ENCODE measurements at places on chromosomes 3 and 15. TPM values are rescaled to one million over a fixed set of nuclear protein-coding genes. Genes with fewer than 3 reads are reported as not detected.
A peak's percentile ranks its signal among the peaks of the same experiment; 100 is the strongest.

Gene ZNF621
- total RNA-seq, result 11.9 TPM

Gene CGNL1
- total RNA-seq, result 21.1 TPM

Gene PCLAF
- total RNA-seq, result 31.2 TPM

Gene ZBED2
- total RNA-seq, result not detected

Gene PROK2
- not detected for total RNA-seq

Gene IMPG2
- total RNA-seq, result 0.85 TPM

Gene VIPR1
- total RNA-seq, result 0.23 TPM

DNA sequence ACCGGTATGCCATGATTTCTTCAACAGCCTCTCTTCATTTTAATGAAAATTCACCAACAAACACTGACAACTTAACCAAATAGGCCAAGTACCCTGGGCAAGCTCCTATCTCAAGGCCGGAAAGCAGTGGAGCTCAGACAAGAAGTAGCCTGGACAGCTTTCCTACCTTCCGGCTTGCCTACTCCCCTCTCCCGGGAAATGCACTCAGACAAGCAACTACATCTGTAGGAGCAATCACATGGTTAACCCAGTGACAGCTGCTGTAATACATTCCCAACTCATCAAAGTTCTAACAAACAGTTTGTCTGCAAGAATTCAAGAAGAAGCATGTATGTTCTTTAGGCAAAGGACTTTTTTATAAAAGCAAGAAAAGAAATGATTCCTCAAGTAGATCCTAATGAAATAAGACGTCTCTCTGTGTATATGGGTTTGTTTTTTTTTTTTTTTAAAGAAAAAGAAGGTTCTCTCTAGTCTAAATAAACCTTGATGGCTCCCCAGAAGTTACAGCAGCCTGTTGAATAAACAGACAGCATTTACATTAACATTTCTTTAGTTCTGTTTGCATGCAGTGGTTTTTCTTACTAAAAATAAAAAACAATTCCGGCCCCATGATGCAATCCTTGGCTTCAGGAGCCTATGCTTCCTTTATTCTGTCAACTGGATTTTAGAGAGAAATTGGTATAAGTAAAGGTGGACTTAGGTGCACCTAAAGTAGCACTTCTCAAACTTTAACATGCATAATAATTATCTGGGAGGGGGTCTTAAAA is 278.7 kb downstream of the NEK10 start:
- DNase-seq, result no peak

DNA sequence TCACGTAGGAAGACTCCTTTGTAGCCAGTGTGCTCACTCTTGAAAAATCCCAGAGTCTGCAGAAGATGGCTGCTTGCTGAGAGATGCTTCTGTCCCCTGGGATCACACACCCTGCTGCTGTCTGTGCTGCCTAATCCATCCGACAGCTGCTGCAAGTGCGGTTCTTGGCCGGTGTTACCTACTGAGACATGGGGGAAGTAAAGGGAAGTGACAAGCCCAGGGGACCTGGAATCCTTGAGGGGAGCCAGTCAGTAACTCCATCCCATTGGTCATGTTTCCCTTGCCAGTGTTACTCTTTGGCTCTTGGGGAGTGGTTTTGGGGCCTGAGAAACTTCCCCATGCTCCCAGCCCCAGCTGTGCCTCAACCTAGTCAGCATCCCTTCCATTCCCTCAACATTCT is 8.3 kb upstream of the CPNE9 start:
- DNase-seq, result no peak

DNA sequence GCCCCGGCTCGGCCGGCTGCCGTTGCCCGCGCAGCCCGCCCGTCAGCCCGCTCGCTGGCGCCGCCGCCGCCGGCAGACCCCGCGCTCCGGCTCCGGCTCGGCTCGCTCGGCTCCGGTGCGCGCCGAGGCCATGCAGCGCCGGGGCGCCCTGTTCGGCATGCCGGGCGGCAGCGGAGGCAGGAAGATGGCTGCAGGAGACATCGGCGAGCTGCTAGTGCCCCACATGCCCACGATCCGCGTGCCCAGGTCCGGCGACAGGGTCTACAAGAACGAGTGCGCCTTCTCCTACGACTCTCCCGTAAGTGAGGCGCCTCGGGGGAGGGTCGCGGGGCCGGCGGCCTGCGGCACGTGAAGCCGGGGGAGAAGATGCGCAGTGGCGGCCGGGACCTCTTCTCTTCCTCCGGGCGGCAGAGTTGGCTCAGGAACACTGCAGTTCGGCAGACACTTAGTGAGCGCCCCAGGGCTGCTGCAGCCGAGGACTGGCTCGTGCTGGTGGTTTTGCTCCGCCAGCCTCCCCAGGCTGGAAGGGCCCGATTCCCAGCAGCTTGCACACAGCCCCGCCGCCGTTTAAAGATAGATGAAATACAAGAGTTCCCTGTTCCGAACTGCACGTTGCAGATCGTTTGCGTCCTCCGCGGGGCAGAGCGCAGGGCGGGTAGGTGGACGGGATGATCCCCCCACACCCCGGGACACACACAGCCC is 407 bp downstream of the USP13 start:
- DNase-seq, result peak; percentile 82

DNA sequence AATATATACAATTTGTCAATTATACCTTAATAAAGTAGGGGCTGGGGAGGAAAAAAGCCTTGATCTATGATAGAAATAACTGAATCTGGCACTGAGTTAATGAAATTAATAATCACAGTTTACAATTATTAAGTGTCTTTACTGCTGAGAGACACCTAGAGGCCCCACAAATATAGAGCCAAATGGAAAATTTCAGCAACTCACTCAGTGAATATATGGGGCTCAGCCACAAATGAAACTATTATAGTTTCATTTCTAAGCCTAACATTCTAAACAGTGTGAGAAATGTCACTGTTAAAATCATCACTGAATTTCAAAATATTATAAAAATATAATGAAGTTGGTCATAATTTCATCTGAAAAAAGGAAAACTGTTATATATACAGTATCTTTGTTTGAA is 40.3 kb downstream of the GNB4 start:
- DNase-seq, result no peak

DNA sequence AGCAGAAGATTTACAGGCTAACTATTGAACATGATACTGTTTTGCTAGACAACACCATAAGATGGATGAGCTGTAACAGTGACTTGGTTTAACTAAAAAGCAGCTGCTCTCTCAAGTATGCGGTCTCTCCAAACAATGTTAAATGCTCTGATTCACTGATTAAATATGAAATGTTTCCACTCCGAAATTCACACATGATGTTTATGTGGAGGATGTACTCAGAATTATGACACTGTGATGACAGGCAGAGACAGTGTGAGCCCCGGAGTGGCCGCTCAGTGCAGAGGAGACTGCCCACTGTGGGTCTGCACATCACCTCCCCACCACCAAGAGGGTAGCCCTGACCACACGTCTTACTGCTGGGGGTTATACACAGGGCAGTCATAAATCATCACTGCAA is 83.9 kb upstream of the MEX3B start:
- DNase-seq, result no peak

DNA sequence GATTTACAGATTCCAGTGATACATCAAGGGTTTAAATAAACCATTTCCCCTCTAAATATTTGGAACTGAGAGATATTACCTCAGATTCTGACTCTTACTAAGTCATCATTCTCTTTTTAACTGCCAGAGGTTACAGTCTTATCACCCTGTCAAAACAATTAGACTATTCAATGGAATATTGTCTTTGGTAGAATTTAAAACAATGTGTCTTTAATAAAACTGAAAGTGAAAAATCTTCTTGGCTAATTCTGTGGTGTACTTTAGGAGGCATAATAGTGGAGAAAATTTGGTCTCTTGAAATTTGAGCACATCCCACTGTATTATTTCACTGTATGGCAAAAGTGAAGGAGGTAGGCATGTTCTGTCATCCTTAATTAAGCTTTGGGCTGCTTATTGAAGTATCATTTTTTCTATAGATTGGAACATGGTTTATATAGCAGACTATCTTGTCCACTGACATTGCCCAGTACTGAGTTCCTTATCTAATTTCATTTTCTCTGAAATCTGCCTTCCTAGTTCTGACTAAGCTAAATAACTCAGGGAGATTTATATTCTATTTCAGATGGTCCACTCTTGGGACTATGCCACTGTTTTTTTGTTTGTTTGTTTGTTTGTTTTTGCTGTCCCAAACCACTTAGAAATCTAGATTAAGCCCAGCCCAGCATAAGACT is 48.0 kb upstream of the UTS2B start:
- no peak for DNase-seq

- peak; percentile 59 for DNase-seq
These were observed 220.4 kb upstream of the THBS1 start for GRCh38 chr15:39360452-39360851.

- no peak for DNase-seq
These were observed 24.0 kb upstream of the PTPRG start for GRCh38 chr3:61537366-61537765.

DNA sequence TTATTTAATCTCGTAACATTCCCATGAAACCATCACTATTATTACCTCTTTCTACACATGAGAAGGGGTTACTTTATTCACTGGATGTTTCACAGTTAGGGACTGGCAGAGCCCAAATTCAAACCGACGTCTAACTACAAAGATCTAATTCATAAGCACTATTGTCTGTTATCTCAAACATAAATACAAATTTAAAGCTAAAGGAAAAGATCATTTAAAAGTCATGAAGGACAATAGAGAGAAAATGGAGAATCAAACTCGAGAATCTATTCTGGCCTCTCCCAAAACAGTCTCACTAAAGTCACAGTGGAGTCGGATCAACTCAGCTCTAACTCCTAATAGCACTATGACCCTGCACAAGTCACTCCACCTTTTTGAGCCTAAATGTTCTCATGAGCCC is 287.7 kb downstream of the ZIC4 start:
- no peak for DNase-seq

GRCh38 chr15:91192690-91193377 is 92.8 kb downstream of the SV2B start:
- DNase-seq, result no peak

- DNase-seq, result no peak
These were observed 119.8 kb downstream of the AKAP13 start for GRCh38 chr15:85500060-85500708.

DNA sequence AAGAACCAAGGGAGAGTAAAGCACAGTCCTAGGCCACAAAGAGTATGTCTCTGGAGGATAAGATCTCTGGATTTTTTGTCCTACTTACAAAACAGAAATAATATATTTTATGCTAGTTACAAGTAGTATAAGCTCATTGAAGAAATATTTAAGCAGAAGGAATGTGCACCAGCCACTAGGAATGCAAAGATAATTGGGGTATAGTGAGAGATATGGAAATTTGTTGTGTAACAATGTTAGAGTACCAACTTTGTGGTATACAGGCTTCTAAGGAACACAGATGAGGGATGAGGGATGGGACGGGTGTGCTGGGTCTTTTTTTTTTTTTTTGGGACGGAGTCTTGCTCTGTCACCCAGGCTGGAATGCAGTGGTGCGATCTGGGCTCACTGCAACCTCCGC is 26.5 kb downstream of the AKAP13 start:
- DNase-seq, result no peak

DNA sequence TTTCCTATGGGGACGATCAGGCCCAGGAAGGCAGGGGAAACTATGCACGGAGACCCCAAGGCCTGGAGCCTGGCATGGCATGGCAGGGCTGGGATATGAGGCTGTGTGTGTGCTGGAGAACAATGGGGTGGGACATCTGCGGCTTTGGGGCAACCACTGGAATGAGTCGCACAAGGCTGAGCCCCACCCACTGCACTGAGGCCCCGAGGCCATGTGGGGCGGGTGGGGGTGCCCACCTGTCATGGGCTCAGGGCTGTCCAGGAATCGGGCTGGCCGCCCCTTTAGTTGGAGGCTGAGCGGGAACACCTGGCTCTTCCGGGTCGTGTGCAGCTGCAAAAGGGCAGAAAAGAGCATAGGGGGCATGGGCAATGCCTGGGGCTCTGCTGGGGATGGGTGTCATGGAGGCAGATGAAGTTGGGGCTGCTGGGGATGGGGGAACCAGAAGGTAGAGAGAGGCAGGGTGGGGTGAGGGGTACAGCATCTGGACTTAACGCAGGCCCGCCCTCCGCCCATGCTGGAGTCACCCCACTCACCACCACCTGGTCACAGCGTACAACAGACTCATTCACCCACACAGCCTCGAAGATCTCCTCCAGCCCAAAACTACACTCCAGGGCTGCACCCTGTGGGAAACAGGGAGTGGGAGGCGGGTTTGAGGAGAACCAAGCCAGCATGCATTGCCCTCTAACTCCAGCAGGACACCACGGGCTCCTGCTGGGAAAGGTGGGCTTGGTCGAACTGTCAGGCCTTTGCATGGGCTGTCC is 31.1 kb downstream of the PLXND1 start:
- DNase-seq, result no peak

DNA sequence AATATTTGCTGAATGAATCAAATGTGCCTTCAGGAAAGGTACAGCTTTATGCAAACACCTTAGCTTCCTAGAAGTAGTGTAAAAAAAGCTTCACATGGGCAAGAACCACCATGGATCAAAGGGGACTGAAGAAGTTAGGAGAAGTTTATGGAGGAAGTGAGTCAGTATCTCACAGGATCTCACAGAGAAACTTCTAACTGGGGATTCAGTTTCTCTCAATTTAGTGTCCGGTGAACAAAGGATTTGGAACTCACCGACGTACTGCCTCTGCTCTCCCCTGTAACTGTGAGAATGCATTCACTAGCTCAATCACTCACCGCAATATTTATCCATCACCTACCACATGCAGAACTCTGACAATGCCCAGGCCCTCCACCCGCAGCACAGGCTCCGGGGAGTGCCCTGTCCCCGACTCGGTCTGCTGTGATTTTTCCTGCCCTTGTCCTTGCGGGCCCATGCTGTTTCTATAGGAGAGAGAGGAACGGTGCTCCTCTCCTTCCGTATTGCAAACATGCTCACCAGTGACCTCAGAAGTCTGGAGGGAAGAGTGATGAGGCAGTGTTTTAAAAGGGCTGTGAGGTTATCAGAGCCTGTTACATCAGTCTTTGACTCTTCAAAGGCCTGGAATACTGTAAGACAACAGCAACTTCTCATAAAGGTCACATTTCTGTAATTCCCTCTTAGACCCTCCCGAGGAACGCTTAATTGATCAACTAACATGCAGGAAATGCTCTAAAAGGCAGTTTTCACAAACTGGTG is 222.5 kb upstream of the ICE2 start:
- peak; percentile 40 for DNase-seq

DNA sequence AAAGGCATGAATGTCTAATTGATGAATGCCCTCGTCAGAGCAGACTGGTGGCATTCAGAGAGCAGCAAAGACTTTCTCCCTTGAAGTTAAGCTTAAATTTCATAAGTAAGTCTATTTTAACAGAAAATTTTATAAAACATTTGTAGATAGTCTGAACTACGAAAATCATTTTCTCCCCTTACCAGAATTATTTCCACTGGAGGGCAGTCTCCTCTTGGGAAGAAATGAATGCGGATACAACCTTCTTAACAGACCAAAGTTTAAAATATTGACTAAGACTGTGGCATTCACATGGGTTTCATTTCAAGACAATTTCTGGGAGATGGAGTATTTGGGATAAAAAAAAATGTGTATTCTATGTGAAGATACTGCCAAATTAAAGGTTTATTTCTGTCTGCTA is 669.0 kb downstream of the FHIT start:
- DNase-seq, result no peak

DNA sequence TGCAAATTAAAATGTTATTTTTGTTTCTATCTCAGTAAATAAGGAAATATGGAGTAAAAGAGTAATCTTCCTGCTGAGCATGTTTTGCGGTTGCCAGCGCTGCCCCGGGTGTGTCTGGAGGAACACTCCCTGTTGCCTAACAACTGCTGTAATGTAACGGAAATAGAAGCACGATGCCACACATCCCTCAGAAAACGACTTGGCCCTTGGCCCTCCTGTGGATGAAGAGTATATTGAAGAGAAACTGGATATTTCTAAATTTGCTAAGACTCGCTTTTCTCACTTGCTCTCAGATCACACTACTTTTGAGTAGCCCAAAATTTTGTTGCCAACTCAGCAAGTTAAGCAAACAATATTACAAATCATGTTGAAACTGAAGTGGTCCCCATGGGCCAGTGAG is 18.9 kb downstream of the CX3CR1 start:
- peak; percentile 82 for DNase-seq

Data from dermis blood vessel endothelial cell (primary cell).